ENCODE measurements at places on chromosomes 16 and 17.

GRCh38 chr17:30950669-30951399 lies 20.0 kb upstream of the RNF135 start:
- DNase-seq = peak; percentile 21

DNA sequence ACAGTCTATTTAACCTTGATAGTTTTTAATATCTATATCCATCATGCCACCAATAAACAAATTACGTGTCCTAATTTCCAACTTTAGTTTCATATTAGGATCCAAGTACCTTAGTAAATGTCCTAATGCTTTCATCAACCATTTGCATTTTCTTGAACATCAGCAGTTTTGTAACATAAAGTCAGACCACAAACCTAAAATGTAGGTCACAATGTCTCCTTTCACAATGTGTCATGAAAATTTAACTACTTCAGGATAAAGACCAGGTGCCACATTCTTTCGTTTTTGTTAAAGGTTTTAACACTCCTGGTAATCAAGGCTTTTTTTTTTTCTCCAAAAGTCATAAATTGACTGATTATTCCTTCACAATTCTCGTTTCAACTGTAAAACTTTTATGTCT lies 310.7 kb upstream of the PMFBP1 start:
- peak; percentile 28 for DNase-seq

- no peak for DNase-seq
Measured at GRCh38 chr17:69018022-69018615, 42.6 kb downstream of the ABCA9 start.

- no peak for DNase-seq
Measured at GRCh38 chr17:69654981-69655855, 240.7 kb downstream of the MAP2K6 start.

GRCh38 chr16:13245713-13246377 lies 344.4 kb downstream of the SHISA9 start:
- no peak for DNase-seq

- DNase-seq = peak; percentile 22
Measured at GRCh38 chr17:18261146-18261515, 669 bp downstream of the MIEF2 start.

- DNase-seq = no peak
Measured at GRCh38 chr16:10817963-10818941, at the start of gene TVP23A. TSS of gene TVP23A (minus strand) at chr16:10818794. CDS start at chr16:10818493, 301 bp downstream.

DNA sequence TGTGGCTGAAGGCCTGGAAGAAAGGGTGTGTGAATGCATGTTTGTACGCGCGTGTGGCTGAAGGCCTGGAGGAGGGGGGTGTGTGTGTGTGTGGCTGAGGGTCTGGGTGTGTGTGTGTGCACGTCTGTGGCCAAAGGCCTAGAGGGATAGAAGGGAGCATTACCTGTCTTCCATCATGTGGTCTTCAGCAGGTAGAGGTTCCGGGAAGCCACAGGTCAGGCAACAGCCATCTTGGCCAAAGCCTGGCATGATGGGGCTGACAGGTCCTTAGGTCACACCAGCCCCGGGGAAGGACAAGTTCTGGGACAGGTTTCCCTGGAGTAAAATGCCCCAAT lies 5.2 kb downstream of the LITAFD start:
- no peak for DNase-seq

GRCh38 chr16:19644877-19645276 lies 73.2 kb downstream of the KNOP1 start:
- no peak for DNase-seq

GRCh38 chr17:60398227-60398959 lies 6.5 kb upstream of the USP32 start:
- DNase-seq = peak; percentile 28

GRCh38 chr17:50938821-50939541 lies 72.8 kb upstream of the TOB1 start:
- no peak for DNase-seq

- no peak for DNase-seq
Measured at GRCh38 chr16:65316808-65317207, 194.9 kb upstream of the CDH11 start.

GRCh38 chr16:84175350-84176081 lies 11.3 kb downstream of the TAF1C start:
- peak; percentile 64 for DNase-seq

GRCh38 chr16:46673320-46674013 lies 15.5 kb downstream of the VPS35 start:
- DNase-seq = peak; percentile 50

GRCh38 chr17:17502741-17503565 lies 6.8 kb upstream of the RASD1 start:
- no peak for DNase-seq

- no peak for DNase-seq
Measured at GRCh38 chr17:29378500-29378899, 11.7 kb upstream of the TAOK1 start.

DNA sequence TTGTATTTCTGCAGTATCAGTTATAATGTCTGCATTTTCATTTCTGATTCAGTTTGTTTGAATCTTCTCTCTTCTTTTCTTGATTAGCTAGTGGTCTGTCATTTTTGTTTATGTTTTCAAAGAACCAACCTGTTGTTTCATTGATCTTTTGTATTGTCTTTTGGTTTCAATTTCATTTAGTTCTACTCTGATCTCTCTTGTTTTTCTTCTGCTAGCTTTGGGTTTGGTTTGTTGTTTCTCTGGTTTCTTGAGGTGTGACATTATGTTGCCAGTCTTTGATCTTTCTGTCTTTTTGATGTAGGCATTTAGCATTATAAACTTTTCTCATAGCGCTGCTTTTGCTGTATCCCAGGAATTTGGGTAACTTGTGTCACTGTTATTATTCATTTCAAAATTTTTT lies 107.2 kb downstream of the PHKB start:
- DNase-seq = peak; percentile 52

DNA sequence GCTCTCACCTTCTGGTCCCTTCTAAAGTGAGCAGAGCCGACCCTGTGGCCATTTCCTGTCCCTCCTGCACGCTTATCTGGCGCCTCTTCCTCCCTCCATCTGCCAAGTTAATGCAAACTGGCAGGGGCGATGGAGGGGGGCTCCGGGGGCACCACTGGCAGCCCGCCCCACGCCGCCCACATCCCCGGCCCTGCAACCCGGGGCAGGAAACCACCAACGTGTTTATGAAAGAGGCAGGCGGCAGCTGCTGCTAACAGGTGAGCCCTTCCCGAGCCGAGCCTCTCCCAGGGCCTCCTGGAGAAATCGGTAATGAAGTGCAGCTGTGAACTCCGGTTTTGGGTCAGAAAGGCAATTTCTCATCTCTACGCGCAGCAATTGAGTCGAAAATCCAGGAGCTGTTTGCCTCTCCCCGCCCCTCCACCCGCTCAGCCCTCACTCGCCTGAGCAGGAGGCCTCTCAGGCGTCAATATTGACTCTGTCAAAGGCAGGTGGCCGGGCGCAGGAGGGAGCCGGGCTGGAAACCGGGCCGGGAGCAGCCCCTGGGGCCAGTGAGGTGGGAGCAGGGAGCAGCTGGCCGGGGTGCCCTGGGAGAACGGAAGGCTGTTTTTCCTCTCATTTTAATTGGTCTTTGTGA lies 164.4 kb upstream of the GSE1 start:
- DNase-seq = peak; percentile 27

GRCh38 chr17:37791447-37792399 lies 46.9 kb upstream of the HNF1B start:
- DNase-seq = peak; percentile 64

DNA sequence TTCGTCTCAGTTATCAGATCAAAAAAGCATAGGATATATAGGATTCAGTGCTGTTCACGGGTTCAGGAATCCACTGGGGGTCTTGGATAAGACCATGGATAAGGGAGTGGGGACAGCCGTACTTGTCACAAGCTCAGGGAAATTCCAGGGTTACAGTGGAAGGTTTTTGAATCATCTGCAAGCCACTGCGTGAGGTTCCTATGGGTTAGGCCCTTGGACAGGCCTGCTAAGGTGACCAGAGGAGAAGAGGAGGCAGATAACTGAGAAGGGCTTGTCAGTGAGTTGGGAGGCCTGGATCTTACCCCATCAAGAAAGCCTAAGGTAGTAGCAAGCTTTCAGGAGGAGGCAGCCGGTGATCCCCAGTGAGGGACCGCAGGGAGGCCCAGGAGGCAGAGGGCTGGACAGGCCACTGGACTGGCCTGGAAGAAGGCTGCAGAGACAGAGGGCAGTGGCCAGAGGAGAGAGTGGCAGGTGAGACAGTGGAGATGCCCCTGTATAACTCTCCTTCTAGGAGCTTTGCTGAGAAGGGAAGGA lies 27.3 kb downstream of the NGFR start:
- DNase-seq = no peak

DNA sequence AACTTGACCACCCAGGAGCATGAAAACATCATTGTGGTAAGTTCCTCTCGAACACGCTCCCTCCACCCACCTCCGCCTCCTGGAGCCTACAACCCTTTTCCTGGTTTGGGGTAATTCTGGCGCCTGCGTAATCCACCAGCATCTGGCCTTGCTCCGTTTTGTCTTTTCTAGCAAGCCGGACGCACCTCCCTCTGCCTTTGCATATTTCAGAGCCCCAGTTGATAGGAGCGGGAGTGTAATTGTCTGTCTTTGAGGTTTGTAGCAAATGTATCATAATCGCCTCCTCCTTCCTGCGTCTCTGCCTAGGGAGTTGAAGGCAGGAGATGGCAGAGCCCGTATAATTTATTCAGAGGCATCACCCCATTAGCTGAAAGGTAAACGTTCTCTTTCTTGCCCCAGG lies 121.3 kb upstream of the PLCG2 start:
- no peak for DNase-seq

DNA sequence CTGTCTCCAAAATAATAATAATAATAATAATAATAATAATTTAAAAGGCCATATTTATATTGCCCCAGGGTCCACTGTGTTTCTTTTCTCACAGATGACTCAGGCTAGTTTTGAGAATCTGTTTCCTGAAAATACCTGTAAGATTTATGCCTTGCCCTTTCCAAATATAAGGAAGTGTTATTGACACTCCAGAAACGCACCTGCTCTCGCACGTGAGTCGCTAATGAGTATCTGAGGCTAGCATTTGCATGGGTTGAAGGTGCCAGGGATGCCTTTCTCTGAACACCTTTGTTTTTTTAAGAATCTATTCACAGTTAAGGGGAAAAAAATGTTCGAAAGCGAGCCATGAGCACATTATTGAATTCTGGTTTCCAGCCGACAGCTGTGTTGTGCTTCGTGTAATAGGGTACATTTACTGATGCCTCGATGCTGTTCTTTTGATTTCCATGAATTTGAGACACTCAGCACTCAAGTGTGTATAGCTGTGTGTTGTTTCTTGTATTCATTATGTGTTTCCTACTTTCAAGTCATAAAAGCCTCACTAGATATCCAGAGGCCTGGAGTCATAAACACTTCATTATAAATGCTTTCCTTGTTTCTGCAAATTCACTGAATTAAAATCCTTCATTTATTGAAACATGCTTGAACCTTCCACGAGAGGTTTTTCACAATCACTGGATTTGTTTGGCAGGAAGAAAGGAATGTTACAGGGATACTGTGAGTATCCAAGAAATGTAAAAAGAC lies 45.0 kb upstream of the NOL11 start:
- DNase-seq = no peak

DNA sequence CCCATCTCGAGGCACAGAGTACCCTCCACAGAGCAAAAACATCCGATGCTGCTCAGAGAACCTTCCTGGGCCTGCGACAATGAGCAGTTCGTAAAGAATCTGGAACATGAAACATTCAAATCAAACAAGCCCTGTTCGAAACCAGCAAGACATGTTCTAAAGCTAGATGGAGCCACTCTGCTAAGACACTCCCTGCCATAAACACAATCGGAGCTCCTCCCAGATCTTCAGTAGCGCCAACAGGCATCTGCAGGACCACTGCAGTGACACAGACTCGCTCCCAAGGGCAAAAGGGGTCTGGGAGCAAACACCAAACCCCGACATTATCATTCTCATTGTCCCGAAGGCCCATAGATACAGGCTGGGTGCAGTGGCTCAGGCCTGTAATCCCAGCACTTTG lies 108.7 kb downstream of the ZFHX3 start:
- DNase-seq = no peak

DNA sequence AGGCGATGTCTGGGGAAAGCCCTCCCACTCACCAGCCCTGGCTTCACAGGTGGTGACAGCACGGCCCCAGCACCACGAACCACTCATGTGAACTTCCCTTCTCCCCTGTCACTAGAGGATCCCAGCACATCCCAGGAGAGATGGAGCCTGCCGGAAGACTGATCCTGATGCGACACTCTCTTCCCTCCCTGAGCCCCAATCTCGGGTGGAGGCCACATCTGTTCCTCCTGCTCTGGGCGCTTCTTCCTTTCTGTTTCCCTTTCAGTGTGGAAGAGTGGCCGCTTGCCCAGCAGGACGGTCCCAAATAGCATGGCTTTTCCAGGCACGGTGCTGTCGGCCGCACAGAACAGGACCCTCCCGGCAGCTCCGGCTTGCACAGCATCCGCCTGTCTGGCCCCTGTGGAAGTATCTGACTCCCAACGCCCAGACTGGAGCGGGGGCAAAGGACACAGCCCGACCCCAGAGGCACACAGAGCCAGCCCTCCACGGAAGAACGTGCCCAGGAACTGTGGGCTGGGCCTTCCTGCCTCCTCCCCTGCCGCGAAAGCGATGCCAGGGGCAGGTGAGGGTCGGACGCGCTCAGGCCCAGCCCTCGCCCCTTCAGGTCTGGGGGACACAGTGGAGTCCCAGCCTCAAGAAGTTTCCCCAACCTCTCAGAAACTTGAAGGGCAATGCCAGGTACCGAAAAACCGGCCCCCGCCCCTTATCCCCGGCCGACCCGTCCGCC lies 37.6 kb downstream of the CBFA2T3 start:
- no peak for DNase-seq

DNA sequence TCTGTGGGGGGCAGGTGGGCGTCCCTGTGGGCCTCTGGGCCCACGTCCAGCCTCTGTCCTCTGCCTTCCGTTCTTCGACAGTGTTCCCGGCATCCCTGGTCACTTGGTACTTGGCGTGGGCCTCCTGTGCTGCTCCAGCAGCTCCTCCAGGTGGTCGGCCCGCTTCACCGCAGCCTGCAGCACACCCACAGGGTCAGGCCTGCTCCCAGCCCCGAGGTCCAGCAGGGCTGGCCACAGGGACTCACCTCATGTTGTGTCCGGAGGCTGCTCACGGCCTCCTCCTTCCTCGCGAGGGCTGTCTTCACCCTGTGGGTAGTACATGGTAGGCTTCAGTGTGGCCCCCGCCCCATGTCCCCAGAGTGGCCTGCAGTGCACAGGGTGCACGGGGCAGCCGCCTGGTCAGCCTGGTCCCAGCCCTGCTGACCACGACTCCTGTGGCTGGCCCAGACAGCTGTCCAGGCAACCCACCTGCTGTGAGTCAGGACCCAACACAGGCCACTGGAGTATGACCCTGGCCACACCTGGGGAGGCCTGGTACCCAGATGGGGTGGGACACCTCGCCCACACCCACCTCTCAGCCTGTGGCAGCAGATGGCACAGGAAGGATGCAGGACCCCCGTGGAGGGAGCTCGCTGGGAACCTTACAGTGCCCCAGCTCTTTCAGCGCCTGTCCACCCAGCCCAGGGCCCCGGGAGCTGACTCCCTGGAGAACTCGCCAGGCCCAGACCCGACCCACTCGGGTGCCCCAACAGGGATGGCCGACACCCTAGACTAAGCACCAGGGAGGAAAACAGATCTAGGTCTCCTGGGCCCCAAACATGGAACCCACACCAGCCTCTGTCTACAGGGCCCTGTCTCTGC lies 23.9 kb upstream of the AATK start:
- DNase-seq = no peak
